ENCODE measurements at places on chromosomes 7 and 10.

- no peak for DNase-seq
Measured at GRCh38 chr10:92993699-92994272, 66.8 kb upstream of the CYP26C1 start.

GRCh38 chr7:134514663-134515062, 12.7 kb upstream of the AKR1B10 start:
- DNase-seq: no peak

DNA sequence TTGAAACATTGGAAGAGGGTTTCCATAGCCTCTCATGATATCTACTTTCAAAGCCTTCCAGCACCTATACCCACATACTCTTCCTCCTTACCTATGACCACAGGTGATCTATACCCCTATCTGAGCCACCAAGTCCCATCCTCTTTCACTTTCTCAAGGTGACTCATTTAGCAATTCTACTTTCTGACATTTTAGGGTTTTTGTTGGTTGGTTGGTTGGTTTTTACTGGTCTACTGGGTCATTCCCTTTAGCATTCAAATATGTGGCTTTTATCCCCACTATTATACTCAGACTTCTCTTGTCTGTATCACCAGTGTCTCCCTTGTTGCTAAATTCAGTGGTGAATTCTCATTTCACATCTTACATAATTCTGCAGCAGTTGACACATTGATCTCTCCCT, 130.4 kb upstream of the STEAP4 start:
- no peak for DNase-seq

GRCh38 chr7:75619636-75620035, 119.1 kb downstream of the HIP1 start:
- no peak for DNase-seq

DNA sequence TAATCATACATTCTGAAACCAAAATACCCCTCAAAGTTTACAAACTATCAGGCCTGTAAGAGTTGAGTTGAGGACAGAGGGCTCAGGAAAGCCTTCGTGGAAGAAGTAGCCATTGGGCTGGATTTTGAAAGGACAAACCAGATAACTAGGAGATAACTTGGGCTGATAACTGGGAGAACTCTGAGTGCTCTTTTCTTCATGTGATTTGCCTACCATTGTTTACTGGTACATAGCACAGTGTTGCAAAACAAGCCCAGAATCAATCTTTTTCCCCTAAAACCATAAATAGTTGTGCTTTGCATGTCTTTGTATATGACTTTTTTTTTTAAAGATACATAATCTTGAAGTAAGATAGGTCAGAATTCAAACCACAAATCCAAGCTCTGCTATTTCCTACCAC, 106.7 kb upstream of the ITGB1 start:
- DNase-seq: no peak

DNA sequence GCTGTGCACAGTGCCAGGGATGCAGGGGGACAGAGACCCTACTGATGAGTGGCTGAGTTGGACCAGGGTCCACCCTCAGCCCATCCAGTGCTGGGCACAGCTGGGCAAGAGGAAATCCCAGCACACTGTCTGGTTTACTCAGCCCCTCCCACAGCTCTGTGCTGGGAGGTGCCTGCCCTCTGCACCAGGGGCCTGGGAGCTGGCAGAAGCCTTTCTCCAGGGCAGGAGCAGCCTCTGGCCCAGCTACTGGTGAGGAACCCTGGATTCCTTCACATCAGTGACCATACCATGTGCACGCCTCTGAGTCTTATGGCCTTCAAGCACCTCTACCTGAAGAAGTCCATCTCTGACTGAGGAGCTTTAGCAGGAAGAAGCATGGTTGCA, 25.9 kb upstream of the C10orf71 start:
- no peak for DNase-seq

DNA sequence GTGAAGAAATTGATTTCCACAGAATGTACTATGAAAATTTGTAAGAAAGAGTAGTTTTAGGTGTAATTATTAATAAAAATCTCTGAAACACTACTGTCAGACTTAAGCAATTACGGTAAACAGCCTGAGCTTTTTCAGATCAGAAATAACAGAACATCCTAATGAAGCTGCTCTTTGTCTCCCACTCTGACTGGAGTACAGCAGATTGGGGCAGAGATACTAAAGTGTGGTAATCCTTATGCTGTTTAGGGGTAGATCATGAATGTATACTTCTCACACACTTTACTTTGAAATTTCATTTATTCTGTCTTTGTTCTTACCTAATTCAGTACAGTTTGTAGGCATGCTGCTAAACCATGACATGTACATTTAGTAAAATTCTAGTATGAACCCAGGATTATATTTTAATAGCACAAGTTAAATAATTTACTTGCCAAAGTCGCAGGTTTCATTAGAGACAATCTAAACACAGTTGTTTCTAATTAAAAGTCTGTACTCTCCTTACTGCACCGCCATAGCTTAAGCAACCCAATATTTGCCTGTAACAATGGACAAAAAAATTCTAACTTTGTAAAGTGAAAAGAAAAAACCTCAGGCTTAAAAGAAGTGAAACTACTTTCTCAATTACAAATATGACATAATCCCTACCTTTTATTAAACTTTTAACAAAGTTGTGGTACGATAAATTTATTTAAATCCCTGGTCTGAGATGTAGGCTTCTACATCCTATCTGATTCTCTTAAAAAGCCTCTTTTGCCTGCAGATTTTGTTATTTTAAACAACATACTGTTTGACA, 88.8 kb downstream of the KMT2E start:
- DNase-seq: no peak

- DNase-seq: no peak
Measured at GRCh38 chr7:2355705-2356008, 1.0 kb downstream of the EIF3B start.

DNA sequence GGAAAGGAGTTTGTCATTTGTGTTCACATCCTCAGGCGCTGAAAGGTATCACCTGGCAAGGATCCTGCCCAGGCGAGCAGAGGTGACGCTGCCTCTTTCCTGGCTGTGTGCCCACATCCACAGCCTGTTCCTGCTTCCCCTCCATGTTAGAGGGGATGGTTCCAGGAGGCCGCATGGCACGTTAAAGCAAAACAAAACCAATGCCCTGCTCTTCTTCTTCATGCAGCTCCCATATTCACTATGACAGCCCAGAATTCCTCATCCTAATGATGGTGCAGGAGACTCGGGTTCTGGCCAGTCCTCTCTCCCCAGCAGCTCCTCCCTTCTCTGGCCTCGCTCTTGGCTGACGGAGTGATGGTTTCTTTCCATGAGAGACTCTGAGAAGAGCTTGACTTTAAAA, 678.5 kb upstream of the ANKRD30A start:
- no peak for DNase-seq

GRCh38 chr7:42953994-42954393, 21.8 kb downstream of the MRPL32 start:
- no peak for DNase-seq

DNA sequence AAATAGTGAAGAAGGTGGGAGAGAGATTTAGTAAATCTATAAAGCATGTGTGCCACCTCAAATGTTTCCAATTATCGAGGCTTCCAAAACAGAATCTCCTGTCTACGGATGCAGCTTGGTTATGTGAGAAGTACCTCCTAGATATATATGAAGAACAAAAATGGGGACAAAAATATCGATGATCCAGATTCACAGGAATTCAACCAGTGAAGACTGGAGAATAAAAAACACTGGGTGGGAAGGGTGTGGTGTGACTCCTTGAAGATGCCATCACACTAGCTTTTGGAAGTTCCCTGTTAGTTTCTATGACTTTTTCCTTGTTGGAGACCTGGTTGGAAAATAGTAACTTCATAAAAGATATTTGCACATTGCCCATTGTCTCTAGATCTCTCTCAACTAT, 152.4 kb downstream of the LRRC4 start:
- no peak for DNase-seq
